ENCODE measurements at places on chromosomes 3 and 15.

- DNase-seq: no peak
These were observed 60.7 kb downstream of the AGTR1 start for GRCh38 chr3:148758303-148758884.

GRCh38 chr15:62090988-62091387 lies 24.2 kb downstream of the C2CD4A start:
- DNase-seq: no peak

DNA sequence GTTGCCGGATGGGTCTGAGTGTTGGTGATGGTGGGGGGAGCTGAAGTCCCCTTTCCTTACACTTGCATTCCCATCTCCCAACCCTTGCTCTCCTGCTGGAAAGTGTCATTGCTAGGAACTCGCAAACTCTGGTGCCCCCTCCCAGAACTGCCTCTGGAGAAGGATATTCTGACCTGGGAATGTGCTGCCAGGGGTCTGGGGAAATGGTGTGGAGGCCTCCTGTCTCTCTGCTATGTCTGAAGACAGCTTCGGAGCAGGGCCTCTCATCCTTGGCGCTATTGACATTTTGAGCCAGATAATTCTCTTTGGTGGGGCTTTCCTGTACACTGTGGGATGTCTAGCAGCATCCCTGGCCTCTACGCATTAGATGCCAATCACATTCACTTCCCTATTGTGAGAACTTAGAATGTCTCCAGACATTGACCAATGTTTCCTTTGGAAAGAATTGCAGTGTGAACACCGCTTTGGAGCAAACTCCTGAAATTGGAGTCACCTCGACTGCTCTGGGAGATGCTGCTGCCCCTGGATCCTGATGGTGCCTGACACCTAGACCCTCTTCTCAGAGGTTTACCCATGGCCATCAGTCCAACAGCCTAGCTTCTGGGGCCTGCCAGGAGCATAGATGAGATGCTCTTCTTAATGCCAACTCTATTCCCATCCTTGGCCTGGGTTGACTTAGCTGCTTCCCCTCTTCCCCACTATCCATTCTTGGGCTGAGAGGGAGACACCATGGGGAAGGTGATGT lies 2.2 kb upstream of the KY start:
- no peak for DNase-seq

GRCh38 chr3:190442240-190442639 lies 7.5 kb downstream of the TMEM207 start:
- no peak for DNase-seq

DNA sequence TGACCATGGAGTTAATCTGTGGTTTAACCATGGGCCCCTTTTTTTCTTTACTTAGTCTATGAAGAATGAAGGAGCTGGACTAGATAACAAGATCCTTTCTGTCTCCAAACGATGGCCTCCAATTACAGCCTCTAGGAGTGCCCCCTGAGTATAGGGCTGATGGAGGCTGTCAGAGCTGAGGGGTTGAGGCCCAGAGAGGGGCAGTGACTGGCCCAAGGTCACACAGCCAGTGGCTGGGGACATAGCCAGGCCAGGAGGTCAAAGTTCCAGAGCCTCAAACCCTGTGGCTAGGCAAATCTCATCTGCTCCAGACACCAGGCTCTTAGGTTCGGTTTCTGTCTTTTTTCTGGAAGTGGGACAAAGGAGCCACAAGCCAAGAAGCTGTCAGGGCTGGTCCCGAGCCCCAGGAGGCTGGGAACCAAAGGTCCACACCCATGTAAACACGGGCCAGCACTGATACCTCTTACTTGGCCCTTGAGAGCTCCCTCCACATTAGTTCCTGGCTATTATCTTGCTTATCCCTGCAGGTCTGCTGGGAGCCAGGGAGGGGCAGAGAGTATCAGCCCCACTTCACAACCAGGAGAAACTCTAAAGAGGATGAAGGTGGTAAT lies 10.3 kb downstream of the RHOV start:
- DNase-seq: no peak

GRCh38 chr15:31440754-31441311 lies 114.2 kb downstream of the KLF13 start:
- DNase-seq: peak; percentile 46

- no peak for DNase-seq
These were observed 203.8 kb downstream of the RBMS3 start for GRCh38 chr3:29484633-29485032.

- no peak for DNase-seq
These were observed 92.7 kb upstream of the CFAP20DC start for GRCh38 chr3:59142556-59142955.

DNA sequence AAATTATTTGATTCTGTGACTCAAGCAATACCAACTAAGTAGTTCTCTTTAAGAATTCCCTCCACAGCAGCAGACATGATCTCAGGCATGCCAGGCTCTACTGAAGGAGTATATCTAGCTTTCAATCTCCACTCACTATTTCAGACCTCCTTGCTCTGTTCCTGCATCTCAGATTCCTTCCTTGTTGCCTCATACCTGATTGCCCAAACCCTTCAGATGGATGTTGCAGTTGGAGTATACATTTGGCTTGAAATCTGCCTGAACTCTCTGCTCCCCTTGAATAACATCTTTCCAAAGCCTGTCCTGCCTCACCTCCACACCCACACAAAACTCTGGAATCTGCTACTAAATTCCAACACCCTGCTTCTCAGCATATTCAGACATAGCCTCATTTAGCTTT lies 19.8 kb upstream of the TM4SF4 start:
- peak; percentile 78 for DNase-seq

DNA sequence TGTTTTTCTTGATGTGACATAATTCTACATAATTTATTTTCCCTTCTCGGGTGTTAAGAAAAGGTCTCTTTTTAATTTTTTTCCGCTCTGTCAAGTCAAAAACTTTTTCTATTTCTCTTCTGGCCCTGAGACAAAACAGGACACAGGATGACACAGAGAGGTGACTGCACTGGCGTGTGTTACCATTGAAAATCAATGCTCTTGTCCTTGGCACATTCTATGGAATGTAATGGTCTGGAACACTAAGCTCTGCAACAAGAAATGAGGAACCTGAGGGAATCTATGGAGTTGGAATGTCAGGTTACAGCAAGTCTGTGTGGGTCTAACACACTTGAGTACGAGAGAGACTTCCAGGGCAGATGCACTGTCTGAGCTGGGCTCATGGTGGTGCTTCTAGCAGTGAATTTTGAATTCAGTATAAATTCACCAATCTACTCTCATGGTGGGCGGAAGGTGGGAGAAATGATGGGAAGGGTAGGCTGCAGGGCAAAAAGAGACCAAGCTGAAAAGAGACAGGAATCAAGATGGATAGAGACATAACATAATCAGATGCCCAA lies 508.3 kb downstream of the TUSC7 start:
- DNase-seq: no peak

GRCh38 chr3:108178676-108179075 lies 43.5 kb downstream of the IFT57 start:
- DNase-seq: peak; percentile 78

DNA sequence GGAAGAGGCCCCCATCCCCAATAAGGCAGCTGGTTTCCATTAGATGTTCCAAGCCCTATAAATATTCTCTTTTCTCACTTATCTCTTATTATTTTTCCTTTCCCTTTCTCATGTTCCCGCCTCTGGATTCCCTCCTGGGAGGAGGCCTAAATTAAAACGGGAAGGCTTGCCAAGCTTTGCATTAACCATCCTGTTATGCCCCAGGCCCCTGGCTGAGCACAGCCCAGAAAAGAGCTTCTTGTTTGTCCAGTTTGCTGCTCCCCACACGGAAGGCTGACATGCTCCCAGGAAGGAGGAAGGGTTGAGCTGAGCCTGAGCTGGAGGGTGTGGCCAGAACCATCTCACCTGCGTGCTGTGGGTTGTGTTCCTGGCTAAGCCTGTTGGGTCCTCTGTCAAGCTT lies 63.1 kb upstream of the BOC start:
- DNase-seq: no peak

DNA sequence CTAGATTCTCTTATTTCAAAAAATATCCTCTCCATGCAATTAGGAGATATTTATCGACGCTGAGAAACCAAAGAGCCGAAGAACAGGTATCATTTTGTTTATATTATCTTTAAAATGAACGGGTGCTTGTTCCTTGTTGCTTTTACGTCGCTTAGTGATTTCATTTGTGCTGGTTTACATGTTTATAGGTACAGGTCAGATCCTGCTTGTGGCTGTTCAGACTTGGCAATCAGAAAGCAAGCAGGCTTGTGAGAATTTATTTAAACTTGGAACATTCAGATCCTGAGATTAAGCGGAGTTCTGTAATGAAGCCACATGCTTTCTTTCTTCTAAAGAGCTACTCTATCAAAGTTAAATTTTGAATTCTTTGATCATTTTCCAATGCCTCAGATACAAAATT lies 43.0 kb upstream of the ATP2C1 start:
- no peak for DNase-seq

DNA sequence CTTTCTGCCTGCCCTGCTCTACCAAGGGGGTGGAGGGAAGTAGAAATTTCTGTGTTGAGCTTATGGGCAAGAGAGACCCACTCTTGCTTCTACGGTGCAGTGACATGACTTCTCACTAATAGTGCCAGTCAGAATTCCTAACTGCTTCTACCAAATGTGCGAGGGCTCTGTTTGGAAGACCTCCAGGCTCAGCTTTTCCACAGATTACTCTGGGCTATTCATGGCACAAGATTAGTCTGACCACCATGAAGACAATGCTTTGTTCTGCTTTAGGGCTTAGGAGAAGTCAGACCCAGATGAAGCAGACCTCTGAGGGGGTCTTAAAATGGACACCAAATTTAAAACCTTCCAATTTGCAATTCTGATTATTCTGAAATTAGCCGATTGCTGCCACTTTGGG lies 195.9 kb upstream of the TBC1D5 start:
- DNase-seq: no peak

GRCh38 chr3:183210862-183211341 lies 42.2 kb upstream of the B3GNT5 start:
- no peak for DNase-seq

- no peak for DNase-seq
These were observed 29.7 kb upstream of the LIPC start for GRCh38 chr15:58401991-58402649.

DNA sequence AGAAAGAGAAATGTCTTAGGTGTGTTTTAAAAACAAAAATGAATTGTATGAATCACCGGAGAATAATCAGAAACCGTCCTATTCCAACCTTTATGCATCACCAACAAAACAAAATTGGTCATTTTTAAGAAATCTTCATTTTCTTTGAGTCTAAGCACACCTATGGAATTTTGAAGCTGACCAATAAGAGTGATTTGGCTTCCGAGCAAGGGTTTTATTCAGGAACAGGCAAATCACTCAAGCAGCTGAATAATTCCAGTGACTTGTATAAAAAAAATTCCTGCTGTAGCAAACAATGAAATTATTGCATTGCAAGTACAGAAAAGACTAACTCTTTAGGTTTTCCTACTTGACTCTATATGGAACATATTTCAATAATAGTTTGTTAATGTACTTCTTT lies 83.8 kb upstream of the FNDC3B start:
- no peak for DNase-seq

DNA sequence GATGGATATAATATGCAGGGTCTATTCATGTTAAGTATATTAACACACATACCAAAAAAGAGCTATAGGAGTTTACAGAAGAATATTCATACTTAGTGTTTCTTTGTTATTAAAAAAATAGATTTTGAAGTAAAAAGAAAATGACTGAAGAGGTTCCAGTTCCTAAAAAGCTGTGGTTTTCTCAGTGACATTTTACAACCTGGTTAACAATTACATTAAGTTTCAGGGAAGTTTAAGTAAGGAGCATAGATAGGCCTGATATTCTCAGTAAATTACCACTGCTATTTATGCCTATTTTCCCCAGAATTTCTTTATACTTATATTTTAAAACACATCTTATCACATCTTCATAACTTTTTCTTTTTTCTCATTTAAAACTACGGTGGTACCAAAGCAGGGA lies 43.6 kb upstream of the SPTSSB start:
- no peak for DNase-seq

GRCh38 chr15:45048794-45049631 lies 26.0 kb downstream of the SORD start:
- peak; percentile 21 for DNase-seq

DNA sequence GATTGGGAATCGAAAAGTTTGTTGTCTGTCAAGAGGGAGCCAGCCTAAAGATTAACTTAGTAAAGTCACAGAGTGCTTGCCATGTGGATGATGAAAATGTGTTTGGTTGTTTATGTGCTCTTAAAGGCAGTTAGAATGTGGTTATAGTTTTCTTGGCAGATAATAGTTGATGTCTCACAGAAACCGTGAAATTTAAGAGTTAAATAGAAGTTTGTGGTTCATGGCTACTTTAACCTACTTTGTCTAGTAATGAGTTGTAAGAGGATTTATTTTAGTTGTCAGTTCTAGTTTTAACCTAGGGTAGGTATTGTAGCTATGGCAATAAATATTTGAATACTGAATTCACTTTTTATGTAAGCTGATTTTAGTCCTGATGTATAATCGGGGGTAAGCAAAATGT lies 36.4 kb upstream of the EIF3J start:
- DNase-seq: no peak

GRCh38 chr15:57085267-57085666 lies 166.8 kb downstream of the TCF12 start:
- DNase-seq: no peak

DNA sequence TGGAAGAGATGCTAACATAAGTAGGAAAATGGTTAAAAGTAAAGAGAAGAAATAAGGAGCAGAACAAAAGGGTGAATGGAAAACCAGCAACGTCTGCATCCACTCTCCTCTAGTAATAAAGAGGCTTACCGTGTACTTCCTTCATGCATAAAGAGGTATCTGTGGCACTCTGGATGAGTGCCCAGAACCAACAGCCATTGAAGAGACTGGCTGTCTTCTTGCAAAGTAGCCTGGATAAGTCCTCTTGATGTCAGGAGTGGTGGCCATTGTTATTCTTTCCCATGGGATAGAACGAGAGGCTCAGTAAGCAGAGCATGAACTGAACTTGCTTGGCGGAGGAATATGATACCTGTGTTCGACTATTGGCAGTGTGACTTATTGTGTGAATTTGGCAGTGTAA lies 186.2 kb upstream of the RASGRP1 start:
- no peak for DNase-seq

DNA sequence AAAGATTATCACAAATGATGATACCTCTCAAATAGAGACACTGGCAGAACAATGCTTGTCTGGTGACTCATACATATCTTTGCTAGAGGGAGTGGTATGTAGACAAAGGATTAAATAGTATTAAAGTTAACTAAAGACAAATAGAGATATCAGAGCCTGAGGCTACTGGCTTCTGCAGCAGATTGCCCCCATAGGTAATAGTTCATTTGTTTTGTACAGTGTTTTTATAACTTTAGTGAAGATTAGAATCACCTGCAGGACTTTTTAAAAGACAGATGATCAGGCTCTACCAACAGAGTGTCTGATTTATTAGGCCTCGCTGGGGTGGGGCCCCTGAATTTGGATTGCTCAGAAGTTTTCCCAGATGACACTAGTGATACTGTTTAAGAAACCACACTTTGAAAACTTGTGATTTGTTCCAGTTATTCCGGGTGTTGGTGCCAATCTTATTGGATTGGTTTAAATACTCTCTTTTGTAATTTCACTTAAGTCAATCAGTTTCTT lies 96.4 kb downstream of the NAALADL2 start:
- peak; percentile 80 for DNase-seq

DNA sequence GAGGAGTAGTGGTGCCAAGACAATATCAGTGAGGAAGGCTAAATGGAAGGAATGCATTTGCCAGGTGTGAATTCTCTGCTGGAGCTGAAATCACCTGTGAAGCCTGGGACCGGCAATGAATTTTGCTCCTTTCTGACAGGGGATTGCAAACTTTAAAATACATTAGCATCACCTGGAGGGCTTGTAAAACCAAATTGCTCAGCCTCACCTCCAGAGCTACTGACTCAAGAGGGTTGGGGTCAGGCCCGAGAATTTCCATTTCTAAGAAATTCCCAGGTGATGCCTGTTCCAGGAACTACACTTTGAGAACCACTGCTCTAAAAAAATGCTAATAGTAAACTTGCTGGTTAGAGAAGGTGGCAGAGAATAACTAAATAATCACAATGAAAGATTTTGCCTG lies 445.6 kb upstream of the RBMS3 start:
- no peak for DNase-seq

Measured in iris pigment epithelial cell (primary cell).